Adrenal gland (tissue), 19 donors: ENCODE measurements at places on chromosomes 3 and 15. TPM values are rescaled to one million over a fixed set of nuclear protein-coding genes. Genes with fewer than 3 reads are reported as not detected.

The EEF1AKMT4 gene
- total RNA-seq = 3.1 TPM

The XCR1 gene
- total RNA-seq = 0.18 TPM

The IGSF10 gene
- 10.1 TPM for total RNA-seq

DNA sequence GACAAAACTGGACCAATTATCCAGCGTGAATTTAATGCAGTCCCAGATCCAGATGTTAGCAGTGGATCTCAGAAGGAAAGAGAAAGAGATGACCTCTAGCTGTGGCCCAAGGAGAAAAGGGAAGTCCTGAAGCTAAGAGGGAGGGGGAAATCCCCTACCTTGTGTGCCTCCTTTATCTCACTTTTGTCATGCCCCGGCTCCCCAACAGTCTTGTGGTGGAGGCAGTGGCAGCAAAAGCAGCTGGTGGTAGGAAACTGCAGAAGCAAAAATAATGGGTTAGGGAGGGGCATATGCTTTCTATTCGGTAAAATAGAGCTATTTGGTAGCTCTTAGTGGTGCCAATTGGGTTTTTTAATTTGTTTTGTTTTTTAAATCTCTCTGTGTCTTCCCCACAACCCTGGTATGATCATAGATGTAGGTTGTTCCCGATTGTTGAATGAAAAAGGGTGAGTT lies 56.5 kb downstream of the MCTP2 start:
- no peak for DNase-seq
